ENCODE measurements at places on chromosomes 3 and 15. TPM values are rescaled to one million over a fixed set of nuclear protein-coding genes. Genes with fewer than 3 reads are reported as not detected.

TUSC7 gene
- not detected for total RNA-seq

ESYT3 gene
- 1.2 TPM for total RNA-seq

PCOLCE2 gene
- not detected for total RNA-seq

SEMA5B gene
- not detected for total RNA-seq

PXK gene
- total RNA-seq = 41.3 TPM

C2CD4B gene
- total RNA-seq = 0.09 TPM

CAPN3 gene
- 3.1 TPM for total RNA-seq

CADPS gene
- not detected for total RNA-seq

CASR gene
- total RNA-seq = 0.02 TPM

PRICKLE2 gene
- not detected for total RNA-seq

ARPC4 gene
- total RNA-seq = 297 TPM

EMC7 gene
- total RNA-seq = 61.8 TPM

GOLGA8M gene
- 4.4 TPM for total RNA-seq

DNAH12 gene
- 0.14 TPM for total RNA-seq

RASGRP1 gene
- total RNA-seq = 116 TPM

ZIC4 gene
- total RNA-seq = not detected

ABI3BP gene
- not detected for total RNA-seq

CDC25A gene
- total RNA-seq = 30.7 TPM

EXOSC7 gene
- total RNA-seq = 54.6 TPM

HCLS1 gene
- total RNA-seq = 340 TPM

LYSMD2 gene
- total RNA-seq = 13.2 TPM

PLA2G4D gene
- total RNA-seq = not detected

PROS1 gene
- total RNA-seq = 0.80 TPM

STAC gene
- not detected for total RNA-seq

ZNF620 gene
- total RNA-seq = 6.9 TPM

LAMB2 gene
- total RNA-seq = not detected

CPA3 gene
- total RNA-seq = not detected

PLXND1 gene
- total RNA-seq = 1.6 TPM

CNTN3 gene
- total RNA-seq = not detected

TF gene
- total RNA-seq = 0.43 TPM

FAM107A gene
- not detected for total RNA-seq

TLR9 gene
- not detected for total RNA-seq

SCAMP5 gene
- 0.80 TPM for total RNA-seq
